CD14-positive monocyte (primary cell): ENCODE measurements at places on chromosomes 12 and 14. TPM values are rescaled to one million over a fixed set of nuclear protein-coding genes. Genes with fewer than 3 reads are reported as not detected.
A peak's percentile ranks its signal among the peaks of the same experiment; 100 is the strongest.

FLVCR2 gene
- 16.3 TPM for polyA plus RNA-seq

PTPRQ gene
- not detected for polyA plus RNA-seq

DNA sequence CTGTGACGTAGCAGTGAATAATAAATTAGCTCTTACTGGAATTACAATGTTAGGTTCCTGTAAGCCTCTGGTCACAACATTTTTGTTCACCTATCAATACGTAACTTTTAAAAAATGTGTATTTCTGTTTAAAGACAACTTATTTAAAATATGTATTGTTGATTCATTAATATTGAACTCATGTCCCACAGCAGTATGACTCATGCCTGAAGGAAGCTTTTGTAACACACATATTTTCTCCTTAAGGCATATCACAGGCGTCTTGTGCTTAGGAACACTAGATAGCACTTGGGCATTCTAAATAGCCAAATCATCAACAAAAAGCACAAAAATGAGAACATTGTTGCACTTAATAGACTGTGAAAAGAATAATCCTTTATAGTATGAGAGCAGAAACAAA lies 92.5 kb downstream of the GPHN start:
- DNase-seq: no peak

OTUB2 gene
- polyA plus RNA-seq: 0.28 TPM

GRCh38 chr12:57741844-57742738 lies 2.7 kb upstream of the TSPAN31 start:
- peak; percentile 61 for DNase-seq

C12orf50 gene
- not detected for polyA plus RNA-seq

DNA sequence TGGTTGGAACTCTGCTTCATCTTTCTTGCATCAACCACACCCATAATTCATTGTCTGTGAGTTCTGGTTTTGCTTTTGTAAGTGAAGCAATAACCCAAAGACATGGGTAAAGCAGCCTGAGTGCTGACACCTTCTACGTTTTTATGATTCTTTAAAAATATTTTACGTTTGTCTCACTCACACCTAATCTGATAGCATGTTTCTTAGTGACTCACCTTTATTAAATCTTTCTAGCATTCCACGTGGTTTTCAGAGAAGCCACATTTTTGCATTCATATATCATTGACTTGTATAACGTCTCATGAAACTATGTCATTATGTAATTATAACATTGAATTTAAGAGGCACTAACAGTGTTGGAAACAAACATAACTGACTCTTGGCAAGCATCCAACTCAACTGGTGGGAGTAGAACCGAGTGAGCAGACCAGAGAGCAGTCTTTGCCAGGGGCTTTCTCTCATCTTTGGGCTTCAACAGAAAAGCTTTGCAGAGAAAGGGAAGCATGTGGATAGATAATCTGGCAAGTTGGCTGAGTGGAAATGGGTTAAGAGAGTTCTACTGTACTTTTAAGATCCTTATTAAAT lies 118.8 kb downstream of the TPH2 start:
- no peak for DNase-seq

ZNF664 gene
- 2.7 TPM for polyA plus RNA-seq

DCTN2 gene
- 80.2 and 94.5 TPM in 2 replicates for polyA plus RNA-seq

GRCh38 chr14:83842547-83842946 lies 1687.4 kb upstream of the FLRT2 start:
- DNase-seq: no peak

GRCh38 chr12:11397366-11397765 lies 2.0 kb upstream of the PRB2 start:
- DNase-seq: peak; percentile 49

DNA sequence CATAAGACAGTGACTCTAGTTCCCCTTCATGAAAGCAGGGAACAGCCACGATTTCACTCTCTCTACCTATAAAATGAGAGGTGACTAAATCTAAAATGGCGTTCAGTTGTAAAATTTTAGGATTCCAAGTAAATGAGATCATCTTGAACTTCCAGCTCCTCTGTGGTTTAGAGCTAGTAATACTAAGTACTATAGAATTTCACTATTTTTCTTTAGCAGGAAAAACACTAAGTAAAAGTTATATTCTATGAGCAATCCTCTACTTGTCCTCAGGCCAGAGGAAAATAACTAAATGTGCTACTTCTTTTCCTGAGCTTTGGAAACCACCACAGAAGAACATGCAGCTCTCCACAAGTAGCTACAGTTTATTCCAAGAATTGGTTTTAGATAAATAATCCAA lies 55.6 kb downstream of the NIN start:
- no peak for DNase-seq

KRT5 gene
- polyA plus RNA-seq: not detected

- no peak for DNase-seq
These were observed 413.6 kb downstream of the BTG1 start for GRCh38 chr12:91732086-91732485.
